ENCODE measurements at places on chromosomes 2 and 18.

- no peak for DNase-seq
Measured at GRCh38 chr2:101401326-101401665, 14.0 kb upstream of the CREG2 start.

- DNase-seq: no peak
Measured at GRCh38 chr2:156908825-156909224, 348.7 kb upstream of the GALNT5 start.

- DNase-seq: no peak
Measured at GRCh38 chr2:151028691-151029176, 232.9 kb downstream of the RBM43 start.

DNA sequence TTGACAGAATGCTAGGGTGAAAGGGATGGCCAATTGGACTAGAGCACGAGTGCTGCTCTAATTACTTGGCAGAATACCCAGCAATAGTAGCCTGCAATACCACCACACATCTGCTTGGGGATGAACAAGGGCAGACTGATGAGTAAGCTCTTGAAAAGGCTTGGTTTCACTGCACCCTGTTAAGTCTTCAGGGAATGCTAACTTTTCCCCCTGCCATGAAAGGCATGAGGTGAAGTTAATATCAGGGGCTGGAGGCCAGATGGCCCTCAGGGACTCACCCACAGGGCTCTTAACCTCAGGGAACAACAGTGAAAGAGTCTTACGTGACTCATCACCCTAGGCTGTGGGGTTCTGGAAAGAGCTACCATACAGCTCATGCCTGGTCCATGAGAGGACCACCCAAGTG is 51.7 kb upstream of the MYL1 start:
- DNase-seq: no peak

- DNase-seq: no peak
Measured at GRCh38 chr2:186593523-186593922, 3.7 kb downstream of the ITGAV start.

DNA sequence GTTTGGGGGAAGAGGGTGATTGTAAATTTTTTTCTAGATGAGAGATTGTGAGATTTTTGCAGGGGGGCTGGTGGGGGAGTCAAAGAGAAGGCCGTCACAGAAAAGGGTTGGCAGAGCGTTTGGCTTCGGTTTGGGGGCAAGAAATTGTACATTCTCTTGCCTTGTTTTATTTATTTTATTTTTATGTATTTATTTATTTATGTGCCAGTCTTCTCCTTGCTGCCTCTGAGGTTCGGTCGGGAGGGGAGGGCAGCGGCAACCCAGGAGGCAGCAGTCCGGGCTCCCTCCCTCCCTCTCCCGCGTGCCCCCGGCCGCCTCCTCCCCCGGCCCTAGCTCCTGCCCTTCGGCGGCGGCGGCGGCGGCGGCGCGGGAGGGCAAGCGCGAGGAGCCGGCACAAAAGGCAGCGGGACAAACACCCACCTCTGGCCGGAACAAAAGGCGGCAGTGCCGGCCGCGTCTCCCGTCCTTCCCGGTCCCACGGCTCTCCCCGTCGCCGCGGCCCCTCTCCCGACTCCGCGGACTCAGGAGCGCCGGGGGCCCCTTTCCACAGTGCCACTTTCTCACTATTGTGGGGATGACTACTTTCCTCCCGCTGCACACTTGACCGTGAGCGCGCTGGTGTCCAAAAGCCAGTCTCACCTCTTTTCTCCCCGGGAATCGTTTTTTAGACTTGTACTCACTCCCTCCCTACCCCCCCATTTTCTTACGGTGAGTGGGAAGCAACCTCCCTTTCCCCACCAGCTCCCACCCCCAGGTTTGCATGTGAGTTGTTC is 1.2 kb downstream of the BCL11A start:
- DNase-seq: no peak

DNA sequence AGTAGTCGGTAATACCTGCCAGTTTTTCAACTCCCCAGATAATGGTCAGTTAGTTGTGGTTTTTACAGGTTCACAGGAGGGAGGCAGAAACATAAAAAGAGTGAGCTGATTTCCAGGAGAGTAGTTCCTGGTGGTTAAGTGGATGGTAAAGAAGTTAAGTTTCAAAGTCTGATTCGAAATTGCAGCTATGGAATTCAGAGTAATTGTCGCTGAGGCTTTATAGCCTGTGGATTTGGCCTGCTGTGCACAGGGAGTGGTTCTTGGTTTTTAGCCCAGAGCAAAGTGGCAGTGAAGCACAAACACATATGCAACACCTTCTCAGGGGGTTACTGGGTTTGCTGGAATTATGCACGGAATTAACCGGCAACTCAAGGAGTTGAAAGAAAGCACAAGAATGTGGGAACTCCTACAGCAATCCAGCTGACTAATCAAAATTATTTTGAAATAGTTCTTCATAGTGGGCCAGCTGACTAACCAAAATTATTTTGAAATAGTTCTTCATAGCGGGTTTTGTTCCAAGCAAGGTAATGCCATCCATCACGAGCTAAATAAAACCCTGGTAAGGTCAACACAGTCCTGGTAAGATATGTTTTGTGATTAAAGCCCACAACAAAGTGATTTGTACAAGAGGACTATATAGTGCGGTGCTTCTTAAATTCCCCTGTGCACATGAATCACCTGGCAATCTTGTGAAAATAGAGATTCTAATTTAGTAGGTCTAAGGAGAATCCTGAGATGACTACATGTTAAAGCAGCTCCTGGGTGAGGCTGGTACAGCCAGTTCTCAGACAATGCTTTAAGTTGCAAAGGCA is 94.4 kb downstream of the SGPP2 start:
- no peak for DNase-seq

GRCh38 chr2:240472078-240472790 is 36.8 kb downstream of the GPC1 start:
- DNase-seq: no peak

DNA sequence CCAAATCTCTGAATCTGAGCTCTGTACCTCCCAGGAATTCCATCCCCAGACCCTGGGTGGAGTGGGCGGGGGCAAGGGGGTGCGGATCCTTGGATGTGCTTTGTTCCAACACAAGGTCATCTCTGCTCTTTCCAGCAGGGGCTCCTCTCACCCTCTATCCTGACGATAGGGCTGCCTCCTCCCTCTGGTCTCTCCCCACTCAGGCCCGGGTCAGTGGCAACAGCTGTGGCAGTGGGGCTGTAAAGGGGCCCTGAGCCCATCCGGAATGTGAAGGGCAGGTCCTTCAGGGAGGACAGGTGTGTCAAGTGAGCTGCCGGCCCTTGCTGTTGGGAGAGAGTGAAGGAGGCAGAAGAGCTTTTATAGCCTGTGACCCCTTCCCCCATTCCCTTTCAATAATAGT is 167.8 kb downstream of the CELF4 start:
- DNase-seq: no peak

GRCh38 chr2:229714080-229714735 is at the start of gene DNER:
Gene DNER, minus strand, starts transcription at chr2:229714555. Its CDS starts 132 bp downstream, at chr2:229714423.
- no peak for DNase-seq

- no peak for DNase-seq
Measured at GRCh38 chr2:147934881-147935620, 85.5 kb downstream of the ORC4 start.

GRCh38 chr2:54634564-54635511 is 88.6 kb upstream of the EML6 start:
- no peak for DNase-seq

- no peak for DNase-seq
Measured at GRCh38 chr2:104766683-104767082, 87.2 kb upstream of the POU3F3 start.

DNA sequence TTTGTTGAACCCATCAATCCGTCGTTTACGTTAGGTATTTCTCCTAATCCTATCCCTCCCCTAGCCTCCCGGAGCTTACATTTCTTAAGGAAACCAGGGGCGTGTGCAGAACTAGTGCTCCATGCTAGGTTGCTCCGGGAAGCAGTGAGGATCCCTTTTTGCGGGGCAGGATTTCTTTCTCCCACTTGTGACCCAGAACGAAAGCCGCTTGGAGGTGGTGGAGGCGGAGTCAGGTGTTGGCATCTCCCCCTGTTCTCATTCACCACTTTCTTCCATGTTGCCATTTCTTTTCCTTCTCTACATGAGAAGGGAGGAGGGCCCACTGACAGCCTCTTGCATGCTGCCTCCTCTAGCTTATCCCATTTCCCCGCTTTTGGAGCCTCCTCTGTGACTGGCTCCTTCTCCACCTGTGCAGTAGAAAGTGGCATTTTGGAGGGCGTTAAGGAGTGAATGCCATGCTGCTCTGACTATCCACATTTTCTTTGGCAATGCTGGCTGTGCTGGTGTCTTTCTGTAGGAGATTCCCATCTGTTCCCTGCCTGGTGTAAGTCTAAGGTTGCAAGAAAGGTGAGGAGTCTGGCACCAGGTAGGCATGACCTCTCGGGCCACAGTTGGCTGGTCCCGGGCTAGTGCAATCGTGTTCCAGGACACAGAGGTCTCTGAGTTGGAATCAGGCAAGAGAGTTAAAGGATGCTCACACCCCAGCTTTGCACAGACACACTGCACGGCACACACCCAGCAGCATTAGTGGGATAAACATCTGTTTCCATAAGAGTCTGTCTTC is 89.5 kb downstream of the ACKR3 start:
- no peak for DNase-seq

GRCh38 chr2:201275069-201275468 is 14.7 kb downstream of the CASP8 start:
- no peak for DNase-seq

GRCh38 chr2:99861376-99861760 is 281.0 kb downstream of the AFF3 start:
- no peak for DNase-seq

DNA sequence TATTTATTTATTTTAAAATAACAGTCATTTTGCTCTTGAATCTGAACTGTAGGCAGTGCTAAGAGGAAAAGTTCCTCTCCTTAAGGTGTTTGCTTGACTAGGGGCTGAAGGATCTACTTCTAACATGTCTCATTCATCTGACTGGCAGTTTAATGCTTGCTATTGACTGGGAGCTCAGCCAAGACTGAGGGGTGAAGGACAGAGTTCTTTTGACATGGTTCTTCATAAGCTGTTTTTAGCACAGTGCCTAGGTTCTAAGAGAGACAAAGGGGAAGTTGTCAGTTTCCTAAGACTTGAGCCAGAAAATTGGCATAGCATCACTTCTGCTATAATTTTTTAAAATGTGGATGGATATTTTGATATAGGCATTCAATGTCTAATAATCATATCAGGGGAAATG is 73.0 kb downstream of the COMMD1 start:
- DNase-seq: no peak

DNA sequence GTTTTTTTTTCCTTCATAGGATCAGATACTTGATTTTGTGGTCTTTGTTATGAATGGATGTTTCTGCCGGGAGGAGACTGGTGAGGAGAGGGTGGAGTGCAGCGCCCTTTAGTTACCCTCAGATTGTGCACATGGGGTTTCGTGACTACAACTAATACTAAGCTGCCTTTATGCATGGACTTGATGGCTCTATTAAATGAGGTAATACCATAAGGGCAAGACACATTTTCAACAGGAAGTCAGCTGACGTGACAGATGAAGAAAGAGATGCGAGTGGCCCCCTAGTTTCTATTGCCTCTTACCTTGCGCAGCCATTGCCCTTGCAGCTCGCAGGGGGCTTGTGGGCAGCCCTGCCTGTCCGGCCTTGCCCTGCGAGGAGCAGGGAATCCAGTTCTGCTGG is 24.4 kb downstream of the ZNF407 start:
- no peak for DNase-seq

DNA sequence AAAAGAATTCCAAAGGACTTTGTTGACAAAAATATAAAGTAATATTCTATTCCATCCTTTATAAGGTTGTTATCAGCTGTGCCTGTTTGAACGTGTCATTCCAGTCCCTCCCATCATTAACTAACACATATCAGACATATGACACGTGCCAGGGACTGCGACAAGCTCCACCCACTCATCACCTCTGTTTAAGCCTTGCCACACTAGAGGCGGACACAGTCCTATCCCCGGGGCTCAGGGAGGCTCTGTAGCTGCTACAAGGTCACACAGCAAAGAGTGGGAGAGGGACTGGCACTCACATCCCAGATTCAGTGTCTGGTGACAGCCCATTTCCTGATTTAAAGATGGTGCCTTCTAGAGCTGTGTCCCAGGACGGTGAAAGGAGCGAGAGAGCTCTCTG is 30.0 kb downstream of the TBC1D8 start:
- no peak for DNase-seq

DNA sequence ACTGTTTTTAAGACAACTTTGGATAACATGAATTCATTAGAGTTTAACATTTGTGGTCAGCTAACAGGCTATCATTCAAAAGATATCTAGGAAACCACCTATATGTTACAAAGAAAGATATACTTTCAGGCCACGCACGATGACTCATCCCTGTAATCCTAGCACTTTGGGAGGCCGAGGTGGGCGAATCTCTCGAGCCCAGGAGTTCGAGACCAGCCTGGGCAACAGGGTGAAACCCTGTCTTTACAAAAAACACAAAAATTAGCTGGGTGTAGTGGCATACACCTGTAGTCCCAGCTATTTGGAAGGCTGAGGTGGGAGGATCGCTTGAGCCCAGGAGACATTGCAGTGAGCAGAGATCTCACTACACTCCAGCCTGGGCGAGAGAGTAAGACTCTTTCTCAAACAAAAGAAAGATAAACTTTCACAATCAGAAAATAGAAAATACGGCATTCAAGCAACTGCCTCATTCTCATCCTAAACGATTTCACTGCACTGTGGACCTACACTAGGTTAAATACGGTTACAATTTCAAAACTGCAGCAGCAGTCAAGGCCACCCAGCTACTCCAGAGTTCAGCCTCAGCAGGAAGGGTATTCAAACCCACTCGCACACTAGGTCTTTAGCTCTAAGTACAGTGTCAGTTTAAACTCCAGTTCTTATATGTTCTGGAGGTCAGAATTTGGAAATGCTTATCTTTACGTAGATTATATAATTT is 250.0 kb upstream of the SLC39A10 start:
- DNase-seq: no peak

GRCh38 chr2:230412371-230412711 is 3.7 kb upstream of the SP100 start:
- no peak for DNase-seq

GRCh38 chr2:186841940-186842339 is 7.0 kb downstream of the ZSWIM2 start:
- DNase-seq: no peak

GRCh38 chr2:217899231-217900009 is 103.4 kb downstream of the TNS1 start:
- no peak for DNase-seq

DNA sequence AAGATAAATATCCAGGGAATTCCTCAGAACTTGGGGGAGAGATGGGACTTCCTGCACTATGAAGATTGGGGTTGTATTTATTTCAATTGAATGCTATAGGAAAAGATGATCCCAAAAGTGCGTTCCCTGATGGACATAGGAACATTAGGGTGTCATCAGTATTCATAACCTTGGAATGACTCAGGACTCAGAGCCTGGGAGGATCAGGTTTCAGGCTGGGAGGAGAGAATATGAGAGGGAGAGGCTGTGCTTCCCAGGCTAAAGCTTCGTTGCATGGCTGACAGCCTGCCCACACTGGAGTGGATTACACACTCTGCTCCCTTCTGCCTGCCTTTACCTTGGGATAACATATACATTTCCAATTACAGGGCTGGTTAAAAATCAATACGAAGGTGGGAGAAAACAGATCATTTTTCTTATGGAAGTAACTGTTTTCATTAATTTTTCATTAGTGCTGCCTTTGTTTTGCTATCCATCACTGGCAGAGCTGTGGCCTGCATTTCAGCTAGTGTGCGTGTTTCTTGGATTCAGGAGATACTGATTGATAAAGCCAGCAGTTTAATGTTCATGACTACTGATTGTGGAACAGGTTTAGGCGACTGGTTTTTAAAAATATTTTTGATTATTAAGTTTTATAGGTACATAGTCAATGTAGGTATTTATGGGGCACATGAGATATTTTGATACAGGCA is 118.7 kb downstream of the KCTD1 start:
- DNase-seq: no peak
